ENCODE measurements at places on chromosomes 6 and 20.

- DNase-seq = no peak
These were observed 69.4 kb downstream of the CDC5L start for GRCh38 chr6:44456966-44457292.

- DNase-seq = no peak
These were observed 84.5 kb downstream of the IYD start for GRCh38 chr6:150453357-150453756.

DNA sequence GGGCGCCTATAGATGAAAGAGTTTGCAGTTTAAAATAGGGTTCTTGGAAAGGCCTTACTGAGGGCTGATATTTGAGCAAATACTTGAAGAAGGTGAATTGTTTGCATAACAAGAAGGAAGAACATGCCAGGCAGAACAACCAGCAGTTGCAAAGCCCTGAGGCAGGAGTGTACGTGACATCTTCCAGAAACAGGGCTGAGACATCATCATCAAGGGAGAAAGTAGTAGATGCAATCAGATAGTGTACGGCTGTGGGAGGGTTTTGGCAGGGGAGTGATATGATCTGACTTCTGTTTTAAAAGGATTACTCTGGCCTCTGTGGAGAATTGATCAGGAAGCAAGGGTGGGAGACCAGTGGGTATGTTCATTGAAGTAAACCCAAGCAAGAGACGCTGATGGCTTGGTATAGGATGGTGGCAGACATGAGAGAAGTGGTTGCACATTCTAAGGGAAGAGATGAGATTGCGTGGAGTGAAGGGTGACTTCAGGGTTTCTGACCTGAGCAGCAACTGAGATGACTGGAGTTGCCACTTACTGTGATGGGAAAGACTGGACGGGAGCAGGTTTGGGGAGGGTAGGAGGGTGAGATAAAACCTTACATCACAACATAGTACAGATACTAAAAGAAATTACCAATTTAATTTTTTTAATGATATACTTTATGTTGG lies 28.8 kb downstream of the RIOK1 start:
- no peak for DNase-seq

- DNase-seq = no peak
These were observed 47.5 kb downstream of the DLL1 start for GRCh38 chr6:170243386-170243785.

DNA sequence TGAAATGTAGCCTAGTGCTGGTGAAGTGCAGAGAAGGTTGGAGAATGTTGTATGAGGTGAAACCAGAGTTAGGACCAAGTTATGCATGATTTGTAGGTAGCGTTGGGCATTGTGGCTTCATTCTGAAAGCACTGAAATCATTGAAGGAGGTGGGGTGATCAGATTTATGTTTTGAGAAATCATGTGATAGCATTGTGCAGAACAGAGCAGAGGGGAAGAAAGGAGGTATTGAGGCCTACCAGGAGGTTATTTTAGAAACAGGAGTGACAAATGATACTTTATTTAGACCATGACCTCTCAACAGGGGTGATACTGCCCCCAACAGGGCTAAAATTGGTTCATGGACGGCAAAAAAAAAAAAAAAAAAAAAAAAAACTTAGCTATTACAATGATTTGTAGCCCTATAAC lies 15.6 kb upstream of the HMGN3 start:
- no peak for DNase-seq

DNA sequence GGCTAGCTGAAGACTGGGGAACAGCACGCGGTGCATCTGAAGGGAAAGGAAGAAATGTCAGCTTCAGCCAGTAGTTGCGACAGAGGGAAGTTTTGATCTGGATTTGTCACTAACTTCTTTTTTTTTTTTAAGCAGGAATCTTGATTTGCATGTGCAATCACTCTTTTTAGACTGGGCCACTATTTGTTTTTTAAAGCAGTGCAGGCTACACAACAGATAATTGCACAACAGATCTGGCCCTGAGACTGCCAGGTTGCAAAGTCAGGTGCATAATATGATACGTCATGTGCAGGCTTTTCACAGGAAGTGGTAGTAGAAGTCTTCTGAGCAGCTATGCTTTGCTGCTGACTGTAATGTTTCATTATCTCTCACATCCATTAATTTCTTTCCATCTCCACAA lies 13.5 kb downstream of the PFDN4 start:
- no peak for DNase-seq

DNA sequence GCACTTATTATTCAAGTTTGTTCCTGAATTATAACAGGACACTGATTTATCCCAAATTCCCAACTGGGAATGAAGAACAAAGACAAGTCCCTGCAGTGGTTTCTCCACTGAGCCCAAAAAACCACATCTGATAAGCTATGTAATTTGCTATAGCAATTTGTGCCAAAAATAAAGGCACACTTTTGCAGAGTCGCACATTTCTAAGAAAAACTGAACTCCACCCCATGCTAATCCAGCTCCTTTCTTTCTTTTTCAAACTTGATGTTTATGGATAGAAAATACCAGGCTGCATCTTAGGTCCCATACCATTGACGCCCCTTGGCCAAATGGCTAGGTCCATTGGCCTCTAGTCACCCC lies 170.2 kb upstream of the CITED2 start:
- no peak for DNase-seq

DNA sequence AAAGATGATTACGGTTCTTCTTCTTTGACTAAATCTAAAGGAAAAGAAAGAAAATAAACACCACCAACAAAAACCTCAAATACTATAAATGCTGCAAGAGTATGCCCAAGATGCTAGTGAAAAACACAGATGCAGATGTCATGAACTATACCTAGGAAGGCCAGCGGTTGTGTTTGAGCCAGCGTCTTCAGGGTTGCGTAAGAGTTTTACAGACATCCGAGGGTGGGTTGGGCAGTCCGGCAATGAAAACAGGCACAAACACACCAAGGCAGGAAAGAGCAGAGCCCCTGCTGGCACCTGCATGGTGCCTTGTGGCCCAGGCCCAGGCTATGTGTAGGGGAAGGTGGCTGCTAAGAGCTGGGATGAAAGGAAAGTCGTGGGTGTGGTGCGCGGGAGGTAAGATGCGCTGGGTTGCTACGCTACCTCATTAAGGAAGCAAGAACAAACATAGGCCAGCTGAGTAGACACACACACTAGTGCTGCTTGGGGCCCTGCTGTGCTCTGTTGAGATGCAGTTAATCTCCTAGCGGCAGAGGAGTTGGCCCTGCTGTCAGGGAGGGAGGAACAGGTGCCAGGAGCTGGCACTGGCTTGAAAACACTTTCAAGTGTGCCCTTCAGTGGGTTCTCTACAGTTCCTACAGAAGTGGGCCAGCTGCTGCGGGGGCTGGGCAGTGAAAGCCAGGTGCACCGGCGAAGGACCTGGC lies 170.2 kb upstream of the PLN start:
- DNase-seq = no peak

DNA sequence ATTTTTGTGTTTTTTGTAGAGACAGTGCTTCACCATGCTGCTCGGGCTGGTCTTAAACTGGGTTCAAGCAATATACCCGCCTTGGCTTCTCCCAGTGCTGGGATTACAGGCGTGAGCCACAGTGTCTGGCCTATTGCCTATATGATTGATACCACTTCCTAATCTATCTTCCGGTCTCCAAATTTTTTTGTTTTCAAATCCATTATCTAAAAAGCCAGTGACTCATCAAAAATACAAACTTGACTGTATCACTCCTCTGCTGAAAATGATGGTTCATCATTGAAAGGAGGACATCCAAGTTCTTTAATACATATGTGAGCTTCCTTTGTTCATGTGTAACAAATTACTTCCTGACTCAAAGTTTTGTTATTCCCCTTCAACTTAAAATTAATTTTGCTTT lies 35.5 kb downstream of the FAM8A1 start:
- no peak for DNase-seq

DNA sequence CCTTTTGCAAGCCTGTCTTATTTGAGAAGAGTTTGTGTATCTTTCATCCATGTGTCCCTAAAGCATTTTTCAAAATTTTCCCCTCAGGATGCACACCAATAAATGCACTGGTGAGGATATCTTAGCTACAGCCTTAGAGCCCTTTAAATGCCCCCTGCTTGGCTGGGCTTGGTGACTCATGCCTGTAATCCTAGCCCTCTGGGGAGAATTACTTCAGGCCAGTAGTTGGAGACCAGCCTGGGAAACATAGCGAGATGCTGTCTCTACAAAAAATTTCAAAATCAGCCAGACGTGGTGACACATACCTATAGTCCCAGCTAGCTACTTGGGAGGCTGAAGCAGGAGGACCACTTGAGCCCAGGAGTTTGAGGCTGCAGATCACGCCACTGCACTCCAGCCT lies 33.8 kb upstream of the PLCB4 start:
- DNase-seq = peak; percentile 26

GRCh38 chr6:3031857-3032640 lies 32.4 kb downstream of the NQO2 start:
- no peak for DNase-seq
